ENCODE measurements at places on chromosomes 11 and 22. TPM values are rescaled to one million over a fixed set of nuclear protein-coding genes. Genes with fewer than 3 reads are reported as not detected.

The TEX12 gene
- not detected for total RNA-seq

The TBX10 gene
- not detected for total RNA-seq

The OR51B5 gene
- not detected for total RNA-seq

The ASRGL1 gene
- total RNA-seq: 7.0 TPM

The CCDC15 gene
- total RNA-seq: 0.24 TPM

The NAT10 gene
- total RNA-seq: 16.0 TPM

All from right atrium auricular region (tissue), 2 donors.